C1 segment of cervical spinal cord (tissue), 14 donors: ENCODE measurements at places on chromosomes 1 and 21.

DNA sequence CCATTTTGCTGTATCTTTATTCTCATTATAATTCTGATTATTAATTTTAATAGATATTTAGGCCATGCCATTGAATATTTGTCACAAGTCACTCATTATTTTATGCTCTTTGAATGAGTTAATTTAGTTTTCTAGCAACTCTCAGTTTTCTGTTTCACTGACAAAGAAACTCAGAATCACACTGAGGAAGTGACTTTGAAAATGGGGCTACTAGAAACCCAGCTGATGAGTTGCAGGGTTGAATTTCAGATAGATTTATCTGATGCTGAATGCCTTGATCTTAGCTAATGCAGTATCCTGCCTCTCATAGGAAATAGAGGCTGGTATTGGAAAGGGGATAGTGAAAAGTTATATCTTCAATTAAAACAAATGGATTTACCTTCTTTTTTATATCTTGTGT lies 67.4 kb upstream of the PLA2G4A start:
- DNase-seq, result no peak

GRCh38 chr1:202708456-202709275 lies 1.6 kb downstream of the SYT2 start:
- DNase-seq, result no peak

- DNase-seq, result no peak
These were observed 13.7 kb downstream of the PTGFRN start for GRCh38 chr1:116923421-116923820.

GRCh38 chr1:9317591-9318417 lies 25.1 kb downstream of the SPSB1 start:
- DNase-seq, result peak; percentile 78

DNA sequence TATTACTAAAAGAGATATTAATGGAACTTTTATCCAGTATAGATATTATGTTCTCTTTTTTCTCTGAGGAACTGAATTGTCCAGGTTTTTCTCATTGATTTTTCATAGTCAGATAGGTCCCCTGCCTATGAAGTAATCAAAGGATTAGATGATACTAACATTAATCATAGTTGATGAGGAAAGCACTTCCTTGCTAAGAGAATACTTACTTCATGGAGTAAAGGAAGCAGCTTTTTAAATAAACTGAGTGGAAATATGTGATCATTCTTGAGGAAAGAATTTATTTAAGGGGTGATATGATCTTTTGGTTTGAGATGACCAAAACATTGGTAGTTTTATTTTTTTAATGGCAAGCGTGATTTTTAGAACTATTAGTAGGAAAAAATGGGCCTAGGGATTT lies 58.9 kb downstream of the SWT1 start:
- DNase-seq, result no peak

- no peak for DNase-seq
These were observed 67.1 kb downstream of the LHX9 start for GRCh38 chr1:197984289-197984688.

GRCh38 chr1:23911921-23912320 lies 1.2 kb downstream of the CNR2 start:
- no peak for DNase-seq

- DNase-seq, result no peak
These were observed 146.0 kb downstream of the PEX14 start for GRCh38 chr1:10620776-10621175.

DNA sequence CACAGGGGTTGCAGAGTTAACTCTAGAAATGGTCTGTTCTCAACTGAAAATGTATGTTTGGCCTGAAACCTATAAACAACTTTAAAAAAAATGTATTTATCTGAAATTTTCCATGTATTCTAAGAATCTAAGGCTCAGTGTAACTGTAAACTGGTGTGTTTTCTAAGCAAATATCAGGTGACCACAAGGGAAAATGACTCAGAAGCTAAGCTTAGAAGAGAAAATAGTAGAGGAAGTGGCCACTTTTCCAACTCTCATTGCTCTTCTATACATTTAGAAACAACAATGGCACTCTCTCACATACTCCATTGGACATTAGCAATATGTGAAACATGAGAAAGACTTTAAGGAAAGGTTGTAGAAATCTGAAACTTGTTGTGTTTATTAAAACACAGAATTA lies 7.5 kb downstream of the TNFSF18 start:
- DNase-seq, result no peak

DNA sequence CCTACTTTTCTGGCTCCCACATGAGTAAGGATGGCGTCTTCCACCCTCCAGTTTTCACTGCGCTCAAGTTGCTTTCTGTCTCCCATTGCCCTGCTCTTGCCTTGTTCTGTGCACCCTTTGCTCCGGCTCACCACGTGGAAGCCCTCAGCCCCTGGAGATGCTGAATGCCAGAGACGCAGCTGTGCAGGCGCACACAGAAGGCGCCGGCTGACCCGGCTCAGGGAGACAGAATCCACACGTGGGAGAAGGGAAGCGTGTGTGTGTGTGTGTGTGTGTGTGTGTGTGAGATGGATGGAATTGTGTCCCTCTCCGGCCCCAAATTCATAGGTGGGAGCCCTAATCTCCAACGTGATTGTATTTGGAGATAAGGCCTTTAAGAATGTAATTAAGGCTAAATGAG lies 118.2 kb upstream of the ERRFI1 start:
- no peak for DNase-seq

GRCh38 chr1:181743878-181744312 lies 260.6 kb downstream of the CACNA1E start:
- peak; percentile 18 for DNase-seq

GRCh38 chr1:177925006-177925405 lies 44.9 kb downstream of the SEC16B start:
- no peak for DNase-seq

GRCh38 chr1:56910441-56910985 lies 55.3 kb downstream of the C8B start:
- no peak for DNase-seq

DNA sequence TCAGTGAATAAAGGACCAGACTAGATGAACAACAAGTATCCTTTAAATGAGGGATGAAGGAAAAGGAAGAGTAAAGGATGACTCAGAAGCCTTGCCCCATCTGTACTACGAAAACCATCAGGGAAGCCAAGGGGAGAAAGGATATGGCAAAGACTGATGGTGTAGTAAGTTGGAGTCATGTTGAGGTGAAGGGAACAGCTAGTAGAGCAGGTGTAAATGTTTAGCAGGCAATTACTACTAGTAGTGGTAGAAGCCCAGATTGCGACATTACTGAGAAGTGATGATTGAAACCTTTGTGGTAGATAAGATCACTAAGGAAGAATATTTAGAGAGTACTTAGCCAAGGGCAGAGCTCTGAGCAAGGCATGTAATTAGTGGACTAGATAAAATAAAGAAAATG lies 84.0 kb downstream of the PHTF1 start:
- DNase-seq, result no peak

- DNase-seq, result no peak
These were observed 11.7 kb upstream of the HES5 start for GRCh38 chr1:2541619-2542245.

DNA sequence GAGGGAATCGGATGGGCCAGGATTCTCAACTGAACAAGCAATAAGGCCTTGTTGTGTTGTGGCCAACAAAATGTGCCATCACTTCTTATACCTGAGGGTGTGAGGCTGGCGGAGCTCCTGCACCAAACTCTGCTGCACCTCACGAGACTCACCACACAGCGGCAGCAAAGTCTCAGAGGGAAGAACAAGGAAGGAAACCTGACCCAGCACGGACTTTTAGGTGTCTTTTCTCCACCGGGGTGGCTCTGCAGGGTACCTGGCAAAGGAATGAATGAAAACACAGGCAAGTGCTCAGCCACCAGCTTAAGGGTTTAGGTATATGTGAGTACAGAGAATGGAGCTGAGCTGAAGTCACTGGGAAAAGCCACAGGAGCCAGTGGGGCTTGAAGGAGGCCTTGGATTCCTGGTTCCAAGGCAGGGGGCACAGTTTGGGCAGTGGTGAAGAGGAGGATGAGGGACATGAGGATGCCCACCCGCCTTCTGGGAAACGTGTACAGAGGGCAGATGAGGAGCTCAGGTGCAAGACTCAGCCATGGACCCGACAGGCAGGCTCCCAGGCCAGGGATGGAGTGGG lies 31.1 kb upstream of the HSD3B1 start:
- no peak for DNase-seq

- no peak for DNase-seq
These were observed 980 bp upstream of the AHCYL1 start for GRCh38 chr1:109983380-109984189.

- no peak for DNase-seq
These were observed 427.4 kb downstream of the TTLL7 start for GRCh38 chr1:83571536-83571935.

DNA sequence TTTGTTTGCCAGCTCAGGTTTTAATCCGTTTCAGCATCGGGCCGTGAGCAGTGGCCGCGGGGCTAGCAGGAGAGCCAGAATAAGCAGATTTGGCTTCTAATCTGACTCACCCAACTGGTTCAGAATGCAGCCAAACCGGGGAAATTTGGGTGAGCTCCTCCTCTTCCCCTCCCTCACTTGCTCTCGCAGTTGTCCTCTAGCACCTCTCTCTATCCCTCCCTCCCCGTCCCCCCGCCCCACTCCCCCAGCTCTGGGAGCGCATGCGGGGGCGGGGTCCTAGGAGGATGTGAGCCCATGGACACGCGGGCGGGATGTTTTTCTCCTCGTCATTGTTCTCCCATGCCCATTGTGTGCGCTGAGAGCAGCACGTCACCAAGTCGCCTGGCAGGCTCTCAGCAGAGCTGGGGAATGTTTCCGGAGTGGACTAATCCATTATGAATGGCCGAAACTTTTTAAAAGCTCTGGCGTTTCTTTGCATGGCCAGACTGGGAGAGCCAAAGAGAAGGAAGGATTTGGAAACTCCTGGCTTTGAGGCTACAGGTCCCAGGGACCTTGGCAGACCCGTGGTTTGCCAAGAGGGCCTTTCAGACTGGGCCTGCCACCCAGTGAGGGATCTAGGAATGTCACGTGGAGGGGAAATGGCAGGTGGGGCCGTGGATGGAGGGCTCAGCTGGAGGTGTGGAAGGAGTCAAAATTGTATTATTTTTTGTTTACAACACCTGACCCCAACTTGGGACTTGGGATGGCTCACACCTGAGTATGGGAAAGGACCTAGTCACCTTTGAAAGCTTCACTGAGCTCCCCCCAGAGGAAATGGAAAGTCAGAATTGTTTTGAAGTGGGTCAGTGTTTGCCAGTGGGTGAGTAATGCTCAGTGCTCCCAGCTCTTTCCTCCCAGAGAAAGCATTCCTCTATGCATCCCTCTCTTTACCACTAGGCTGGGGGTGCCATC lies 39.2 kb downstream of the CDK18 start:
- peak; percentile 41 for DNase-seq

- DNase-seq, result no peak
These were observed 252.1 kb downstream of the KAZN start for GRCh38 chr1:14850563-14850962.

DNA sequence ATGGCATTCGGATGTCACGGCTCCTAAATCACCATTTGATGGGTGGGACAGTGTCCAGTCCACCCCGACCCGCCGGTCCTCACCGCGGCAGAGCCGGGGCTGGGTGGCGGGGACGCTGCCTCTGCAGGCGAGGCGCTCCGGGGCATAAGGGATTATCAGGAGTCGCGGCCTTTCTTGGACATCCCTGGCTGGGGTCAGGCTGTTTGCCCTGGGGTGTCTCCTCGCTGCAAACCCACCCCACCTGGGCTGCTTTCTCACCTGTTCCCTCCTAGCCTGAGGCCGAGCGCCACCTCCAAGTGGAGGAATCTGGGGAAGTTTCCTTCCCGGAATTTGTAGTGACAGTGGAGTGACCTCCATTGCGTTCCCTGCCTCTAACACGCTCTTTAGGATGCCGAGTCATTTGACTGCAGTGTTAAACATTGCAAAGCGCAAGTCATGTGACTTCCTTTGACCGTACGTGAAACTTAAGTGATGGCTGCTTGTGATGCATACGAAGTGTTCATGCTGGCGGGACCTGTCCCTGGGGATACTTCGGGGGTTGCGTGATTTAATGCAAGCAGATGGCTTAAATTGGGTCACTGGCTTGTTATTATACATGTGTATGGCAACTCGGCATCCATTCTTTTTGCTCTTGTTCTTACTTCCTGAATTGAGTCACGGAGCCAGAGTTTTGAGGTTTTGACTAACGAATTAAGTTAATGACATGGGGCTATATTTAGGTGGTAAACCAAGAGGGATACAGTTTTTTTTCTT lies 536 bp downstream of the LGALS8 start:
- no peak for DNase-seq

DNA sequence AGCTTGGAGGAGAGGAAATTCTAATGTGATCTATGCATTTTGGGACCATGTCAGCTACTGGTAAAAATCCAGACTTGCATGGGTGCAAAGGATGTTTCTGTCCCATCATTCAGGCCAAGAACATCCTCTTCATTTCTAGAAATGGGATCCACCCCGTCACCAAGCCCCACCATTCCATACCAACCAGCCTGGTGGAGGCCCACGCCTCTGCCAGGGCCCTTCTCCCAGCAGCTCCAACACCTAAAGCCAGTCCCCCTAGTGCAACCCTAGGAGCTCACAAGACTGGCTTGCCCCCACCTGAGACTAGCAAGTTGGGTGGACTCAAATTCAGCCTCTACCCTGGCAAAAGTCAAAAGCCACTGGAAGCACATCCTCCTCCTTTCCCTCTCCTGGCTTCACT lies 1.9 kb downstream of the ARHGEF11 start:
- no peak for DNase-seq
